Posterior cingulate gyrus (tissue), 11 donors: ENCODE measurements at places on chromosomes 1 and 21.

DNA sequence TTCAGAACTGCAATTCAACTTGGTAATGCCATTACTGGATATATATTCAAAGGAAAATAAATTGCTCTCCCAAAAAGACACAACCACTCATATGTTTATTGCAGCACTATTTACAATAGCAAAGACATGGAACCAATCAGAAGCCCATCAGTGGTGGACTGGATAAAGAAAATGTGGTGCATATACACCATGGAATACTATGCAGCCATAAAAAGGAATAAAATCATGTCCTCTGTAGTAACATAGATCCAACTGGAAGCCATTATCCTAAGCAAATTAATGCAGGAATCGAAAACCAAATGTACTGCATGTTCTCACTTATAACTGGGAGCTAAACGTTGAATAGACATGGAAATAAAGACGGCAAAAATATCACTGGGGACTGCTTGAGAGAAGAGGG is 117.0 kb downstream of the MAP3K21 start:
- no peak for DNase-seq

- no peak for DNase-seq
Measured at GRCh38 chr1:16063921-16064320, 9.5 kb downstream of the FAM131C start.

GRCh38 chr1:98188774-98189173 is 267.9 kb upstream of the DPYD start:
- no peak for DNase-seq

- DNase-seq = peak; percentile 68
Measured at GRCh38 chr1:166884040-166884642, 8.1 kb upstream of the TADA1 start.

DNA sequence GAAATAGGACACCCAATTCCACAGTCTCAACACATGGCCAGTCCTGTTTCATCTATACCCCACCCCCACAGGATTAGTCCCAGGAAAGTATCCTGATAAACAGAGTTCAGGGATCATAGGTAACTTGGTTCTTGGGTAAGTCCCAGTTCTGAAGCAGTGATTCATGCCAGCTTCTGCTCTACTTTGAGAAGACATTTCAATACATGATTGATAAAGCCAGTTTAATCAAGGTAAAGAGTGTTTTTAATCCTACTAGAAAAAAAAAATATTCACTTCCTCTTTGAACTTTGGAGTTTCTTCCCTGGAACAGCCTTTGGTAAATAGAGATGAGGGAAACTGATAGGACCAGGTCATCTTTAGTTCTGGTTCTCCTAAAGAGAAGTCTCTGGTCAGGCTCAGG is 142.4 kb downstream of the TLR5 start:
- DNase-seq = no peak

GRCh38 chr21:44653123-44653522 is 1.3 kb downstream of the KRTAP12-4 start:
- DNase-seq = no peak

- DNase-seq = no peak
Measured at GRCh38 chr1:219480011-219480410, 132.9 kb downstream of the ZC3H11B start.

DNA sequence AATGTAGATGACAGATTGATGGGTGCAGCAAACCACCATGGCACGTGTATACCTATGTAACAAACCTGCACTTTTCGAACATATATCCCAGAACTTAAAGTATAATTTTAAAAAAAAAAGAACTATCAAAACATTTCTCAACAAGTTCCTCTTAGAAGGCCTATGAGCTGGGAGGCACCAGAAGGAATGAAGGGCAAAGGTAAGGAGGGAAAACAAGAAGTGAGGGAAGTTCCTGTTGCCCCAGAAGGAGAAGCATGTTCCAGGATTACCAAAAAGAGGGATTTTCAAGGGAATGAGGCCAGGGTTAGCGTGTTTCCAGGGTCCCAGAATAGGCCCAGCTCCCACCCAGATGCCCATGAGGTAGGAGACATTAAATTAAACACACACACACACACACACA is 361.0 kb downstream of the SETD4 start:
- DNase-seq = no peak

DNA sequence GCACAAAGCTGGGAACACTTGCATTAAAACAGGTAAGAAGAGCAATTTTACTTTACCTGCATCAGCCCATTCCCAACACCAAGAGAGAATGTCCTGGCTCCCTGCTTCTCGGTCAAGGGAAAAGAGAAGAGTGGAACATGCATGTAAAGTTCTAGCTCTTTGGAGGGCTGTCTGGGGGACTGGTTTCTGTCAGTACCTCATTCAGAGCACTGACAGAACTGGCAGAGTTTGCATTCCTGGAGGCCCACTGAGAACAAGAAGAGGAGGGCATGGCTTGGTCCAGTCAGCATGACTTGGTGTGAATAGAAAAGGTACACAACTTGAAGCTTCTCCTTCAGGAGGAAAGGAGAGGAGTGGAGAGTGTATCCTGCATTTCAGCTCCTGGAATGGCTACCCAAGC is 83.9 kb downstream of the LRRC7 start:
- DNase-seq = no peak

- no peak for DNase-seq
Measured at GRCh38 chr1:100806601-100807000, 87.1 kb downstream of the VCAM1 start.
